Cortex of kidney (tissue), 1 donor: ENCODE measurements at places on chromosomes 3 and 15.
A peak's percentile ranks its signal among the peaks of the same experiment; 100 is the strongest.

DNA sequence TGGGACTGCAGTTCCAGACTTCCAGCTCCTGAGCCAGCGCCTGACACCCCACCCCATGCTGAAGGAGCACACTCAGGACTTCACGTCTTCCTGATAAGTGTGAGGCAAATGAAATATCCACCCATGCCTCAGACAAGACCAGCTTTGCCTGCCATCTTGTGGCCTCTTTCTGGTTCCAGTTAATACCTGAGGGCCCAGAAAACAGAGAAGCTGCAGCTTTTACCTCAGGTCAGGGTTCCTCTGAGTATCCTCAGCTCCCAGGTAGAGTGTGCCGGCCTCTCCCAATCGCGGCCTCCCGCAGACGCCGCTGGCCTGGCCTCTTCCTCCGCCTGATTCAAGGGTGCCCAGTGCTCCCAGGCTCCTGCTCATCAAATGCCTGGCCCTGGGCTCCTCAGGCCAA, 5.1 kb upstream of the KLHL6 start:
- no peak for DNase-seq

GRCh38 chr3:53402326-53402725, 55.0 kb upstream of the DCP1A start:
- no peak for DNase-seq

- no peak for DNase-seq
These were observed 28.0 kb downstream of the PTPN9 start for GRCh38 chr15:75551091-75551490.

DNA sequence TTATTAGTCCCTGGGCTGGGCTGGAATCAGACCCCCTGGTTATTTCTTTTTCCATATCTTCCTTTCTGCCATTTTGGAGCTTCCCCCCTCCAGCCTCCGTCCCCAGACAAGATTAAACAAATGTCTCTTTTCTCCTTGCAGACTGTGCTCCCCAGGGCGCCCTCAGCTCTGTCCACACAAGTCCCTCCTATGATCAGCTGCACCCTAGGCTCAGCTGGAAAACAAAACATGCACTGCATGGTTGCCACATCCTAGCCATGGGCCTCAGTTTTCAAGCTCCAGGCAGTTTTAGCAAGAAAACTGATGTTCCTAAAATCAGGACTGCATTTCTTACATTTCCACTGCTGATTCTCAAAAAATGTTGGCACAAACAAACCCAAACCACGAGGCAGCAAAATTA, 23.5 kb upstream of the RFTN1 start:
- DNase-seq: no peak

DNA sequence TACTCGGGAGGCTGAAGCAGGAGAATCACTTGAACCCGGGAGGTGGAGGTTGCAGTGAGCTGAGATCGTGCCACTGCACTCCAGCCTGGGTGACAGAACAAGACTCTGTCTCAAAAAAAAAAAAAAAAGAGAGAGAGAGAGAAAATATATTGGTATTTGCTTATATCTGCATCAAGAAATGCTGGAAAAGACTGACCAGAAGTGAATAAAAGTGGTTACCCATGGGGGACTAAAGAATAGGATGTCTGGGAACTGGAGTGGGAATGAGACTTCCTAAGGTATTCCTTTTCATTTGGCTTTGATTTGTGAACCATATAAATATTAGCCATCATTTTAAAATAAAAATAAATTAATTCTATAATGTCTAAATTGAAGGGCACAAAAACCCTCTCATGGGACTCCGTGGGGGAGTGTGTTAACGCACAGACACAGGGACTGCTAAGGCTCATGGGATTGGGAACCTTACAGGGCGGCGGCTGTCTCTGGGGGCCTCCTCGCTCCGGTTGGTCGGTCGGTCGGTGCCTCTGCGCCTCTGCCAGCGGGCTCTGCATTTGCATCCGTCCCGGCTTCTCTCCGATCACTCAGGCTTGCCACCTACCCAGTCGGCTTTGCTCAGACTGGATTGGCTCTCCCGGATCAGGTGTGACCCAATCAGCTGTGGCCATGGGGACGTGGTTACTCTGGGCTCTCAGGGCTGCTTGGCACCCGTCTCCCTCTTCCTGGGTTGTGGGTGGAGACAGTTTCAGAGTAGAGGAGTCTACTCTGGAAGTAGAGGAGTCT, 12.7 kb upstream of the TSPAN3 start:
- DNase-seq: no peak

DNA sequence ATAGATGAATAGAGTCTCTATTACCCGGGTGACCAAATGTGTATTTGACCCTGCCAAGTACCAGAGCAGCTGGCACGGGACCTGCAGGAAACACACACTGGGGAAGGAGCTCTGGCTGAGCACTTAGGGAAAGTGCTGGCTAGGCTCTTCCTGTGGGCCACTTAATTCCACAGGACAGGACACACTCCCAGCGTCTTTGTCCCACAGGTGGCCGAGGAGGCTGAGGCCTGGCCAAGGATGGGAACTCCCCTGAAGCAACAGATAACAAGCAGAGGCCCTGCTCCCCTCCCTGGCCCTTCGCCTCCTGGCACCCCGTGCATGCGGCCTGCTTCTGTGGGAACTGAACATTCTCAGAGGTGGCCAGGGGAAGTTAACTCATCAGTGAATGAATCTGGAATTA, 180.8 kb downstream of the ATP10A start:
- no peak for DNase-seq

DNA sequence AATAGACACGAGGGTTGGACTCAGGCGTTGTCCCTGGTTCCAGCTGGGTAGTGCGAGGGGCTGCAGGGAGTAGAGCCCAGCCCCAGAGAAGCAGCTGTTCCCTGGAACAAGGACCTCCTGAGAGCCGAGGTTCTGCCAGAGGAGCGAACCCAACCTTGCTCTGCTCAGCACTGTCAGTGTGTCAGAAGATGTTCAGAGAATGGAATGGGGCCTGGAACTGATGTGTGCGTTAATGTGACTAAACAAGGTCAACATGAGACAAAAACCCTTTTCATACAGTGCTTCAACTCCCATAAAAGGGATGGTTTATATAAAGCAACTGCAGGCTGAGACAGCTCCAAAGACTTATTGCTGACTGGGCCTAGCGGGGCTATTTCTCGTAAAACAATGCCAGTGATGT, 35.5 kb upstream of the HACD2 start:
- DNase-seq: no peak

GRCh38 chr3:44237161-44237560, 4.5 kb upstream of the TOPAZ1 start:
- no peak for DNase-seq

DNA sequence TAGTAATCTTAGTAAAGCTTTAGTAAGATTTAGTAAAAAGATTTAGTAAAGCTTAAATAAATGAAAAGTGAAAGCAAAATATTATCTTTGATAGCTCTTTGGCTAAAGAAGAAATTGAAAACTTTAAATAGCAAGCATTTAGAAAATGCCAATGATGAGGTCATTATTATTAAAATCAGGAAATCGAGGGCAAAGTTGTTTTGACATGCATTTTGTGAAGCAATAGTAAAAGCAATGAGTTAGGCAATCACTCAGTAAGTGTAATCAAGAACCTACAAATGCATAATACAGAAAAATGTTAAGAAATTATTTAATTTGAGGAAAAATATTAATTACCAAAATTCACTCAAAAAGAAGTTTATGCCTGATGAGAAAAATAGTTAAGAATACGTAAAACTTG, 280.3 kb upstream of the MME start:
- no peak for DNase-seq

GRCh38 chr3:42680271-42680670, 5.1 kb upstream of the KLHL40 start:
- no peak for DNase-seq

- no peak for DNase-seq
These were observed 389.9 kb downstream of the SHQ1 start for GRCh38 chr3:72458375-72458774.

DNA sequence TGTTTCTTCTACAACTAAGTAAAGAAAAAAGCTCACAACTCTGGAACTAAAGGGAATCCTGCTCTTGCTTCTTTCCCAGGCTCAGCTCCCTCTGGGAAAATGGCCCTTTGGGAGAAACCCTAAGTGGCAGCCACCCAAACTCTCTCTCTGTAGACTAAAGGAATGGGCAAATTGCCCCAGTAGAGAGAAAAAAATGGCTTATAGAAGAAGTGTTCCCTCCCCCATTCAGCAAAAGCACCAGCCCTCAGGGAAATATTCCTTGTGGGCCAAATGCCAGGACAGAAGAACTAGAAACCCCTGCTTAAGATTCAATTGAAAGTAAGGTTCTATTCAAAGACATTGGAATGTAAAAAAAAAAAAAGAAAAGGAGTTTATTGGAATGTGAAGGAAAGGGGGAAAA, 603.7 kb upstream of the ALCAM start:
- no peak for DNase-seq

- DNase-seq: no peak
These were observed 1.6 kb upstream of the SYNM start for GRCh38 chr15:99103279-99103678.

- DNase-seq: no peak
These were observed 281.7 kb downstream of the EFHB start for GRCh38 chr3:19652336-19652735.

- no peak for DNase-seq
These were observed 114.5 kb upstream of the GOLGA8J start for GRCh38 chr15:29968099-29968894.

GRCh38 chr3:69385723-69386555, at the start of gene FRMD4B:
Gene FRMD4B (minus strand): TSS chr3:69386088. CDS start chr3:69385989, 99 bp downstream.
- DNase-seq: peak; percentile 16

DNA sequence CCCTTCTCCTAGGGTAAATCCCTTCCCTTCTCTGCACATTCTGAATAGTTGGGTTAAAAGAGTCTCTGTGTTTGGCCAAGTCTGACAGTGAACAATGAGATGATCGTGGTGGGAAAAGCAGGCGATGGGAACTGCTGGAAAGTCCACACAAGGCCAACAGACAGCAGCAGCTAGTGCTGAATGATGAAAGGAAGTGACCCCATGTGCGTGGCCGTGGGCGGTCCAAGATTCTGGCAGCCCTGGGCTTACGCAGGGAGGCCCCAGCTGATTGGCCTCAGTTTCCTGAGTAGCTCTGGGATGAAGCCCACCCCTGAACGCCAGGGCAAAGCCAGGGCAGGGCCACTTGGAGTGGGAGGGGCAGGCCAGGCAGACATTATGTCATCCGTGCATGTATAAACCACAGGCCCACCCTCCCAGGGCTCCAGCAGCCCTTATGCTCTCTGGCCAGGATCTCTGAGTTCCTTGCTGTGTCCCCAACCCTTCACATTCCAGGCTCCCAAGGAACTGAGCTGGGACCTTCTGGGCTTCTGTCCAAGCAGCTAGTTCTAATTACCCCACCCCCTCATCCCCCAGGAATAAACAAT, 57.8 kb downstream of the CDC25A start:
- DNase-seq: no peak

DNA sequence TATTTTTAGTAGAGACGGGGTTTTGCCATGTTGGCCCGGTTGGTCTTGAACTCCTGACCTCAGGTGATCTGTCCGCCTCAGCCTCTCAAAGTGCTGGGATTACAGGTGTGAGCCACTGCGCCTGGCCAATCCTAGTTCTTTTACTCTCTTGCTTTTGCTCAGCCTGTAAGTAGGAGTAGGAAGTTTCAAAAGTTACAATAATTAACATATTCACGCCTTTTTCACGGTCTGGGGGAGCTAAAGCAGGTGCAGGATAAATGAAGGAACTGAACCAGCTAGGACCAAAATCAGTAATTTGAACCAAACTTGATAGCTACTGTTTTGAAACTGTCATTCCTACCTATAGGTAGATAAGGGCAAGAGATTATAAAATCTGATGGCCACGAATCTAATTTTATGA, 98.5 kb downstream of the CACNA1D start:
- DNase-seq: no peak

DNA sequence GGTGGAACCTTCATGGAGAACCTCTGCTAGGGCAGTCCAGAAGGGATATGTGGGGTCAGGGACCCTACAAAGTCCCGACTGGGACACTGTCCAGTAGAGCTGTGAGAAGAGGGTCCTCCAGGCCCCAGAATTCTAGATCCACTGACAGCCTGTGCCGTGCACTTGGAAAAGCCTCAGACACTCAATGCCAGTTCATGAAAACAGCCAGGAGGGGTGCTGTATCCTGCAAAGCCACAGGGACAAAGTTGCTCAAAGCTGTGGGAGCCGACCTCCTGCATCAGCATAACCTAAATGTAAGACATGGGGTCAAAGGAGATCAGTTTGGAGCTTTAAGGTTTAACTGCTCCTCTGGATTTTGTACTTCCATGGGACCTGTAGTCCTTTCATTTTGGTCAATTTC, 448.8 kb upstream of the CADM2 start:
- DNase-seq: no peak

DNA sequence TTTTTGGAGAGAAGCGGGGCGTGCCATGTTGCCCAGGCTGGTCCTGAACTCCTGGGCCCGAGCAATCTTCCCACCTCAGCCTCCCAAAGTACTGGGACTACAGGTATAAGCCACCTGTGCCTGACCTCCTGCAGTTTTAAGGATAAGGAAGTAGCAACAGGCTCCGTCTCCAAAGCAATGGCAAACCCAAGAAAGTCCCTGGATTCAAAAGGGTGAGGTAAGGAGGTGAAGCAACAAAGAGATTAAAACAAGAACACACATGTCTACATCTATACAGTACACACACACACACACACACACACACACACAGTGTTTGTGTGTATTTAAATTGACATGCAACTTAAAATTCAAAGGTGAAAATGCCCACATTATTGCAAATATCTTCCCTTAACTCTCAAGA, 58.9 kb downstream of the ABCC5 start:
- DNase-seq: no peak

GRCh38 chr3:16398648-16399047, 114.9 kb downstream of the RFTN1 start:
- DNase-seq: no peak

- no peak for DNase-seq
These were observed 79.0 kb downstream of the REC114 start for GRCh38 chr15:73522011-73522410.
